Ovary (tissue), 10 donors: ENCODE measurements at places on chromosomes 7 and 10.

GRCh38 chr10:22218448-22218847 is 633 bp upstream of the EBLN1 start:
- DNase-seq, result no peak

- DNase-seq, result no peak
Measured at GRCh38 chr7:51062222-51062987, 254.2 kb downstream of the COBL start.

DNA sequence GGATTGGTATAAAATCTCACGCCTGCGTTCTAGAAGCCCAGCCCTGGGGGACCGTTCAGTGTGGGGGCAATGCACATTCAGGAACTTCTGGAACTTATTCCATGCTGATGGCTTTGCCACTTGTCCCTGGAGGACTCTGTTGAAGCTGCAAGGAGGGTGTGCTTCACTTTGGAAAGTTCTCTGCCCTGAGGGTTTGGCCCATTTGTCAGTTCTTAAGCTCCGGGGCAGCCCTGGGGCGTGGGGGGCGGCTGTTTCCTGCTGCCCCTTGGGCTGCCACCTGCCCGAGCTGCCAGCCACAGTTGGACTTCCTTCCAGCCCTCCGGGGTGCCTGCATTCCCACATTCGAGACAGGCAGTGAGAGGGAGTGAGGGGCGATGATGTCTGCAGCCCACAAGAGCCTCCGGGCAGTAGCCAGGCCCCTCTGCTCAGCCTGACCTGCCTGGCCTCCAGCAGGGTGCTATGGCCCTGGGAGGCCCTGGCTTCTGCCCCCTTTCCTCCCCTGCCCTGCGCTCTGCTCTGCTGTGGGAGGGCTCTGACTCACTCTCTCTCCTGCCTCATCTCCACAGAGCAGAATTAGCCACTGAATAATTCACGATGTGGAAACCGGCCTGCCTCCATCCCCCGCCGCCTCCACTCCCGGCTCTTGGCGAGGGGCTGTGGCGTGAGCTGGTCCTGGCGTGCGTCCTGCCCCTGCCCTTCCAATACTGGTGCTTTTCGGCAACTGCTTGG is 1.9 kb downstream of the TTYH3 start:
- DNase-seq, result peak; percentile 71

- no peak for DNase-seq
Measured at GRCh38 chr7:47335557-47336471, 246.1 kb downstream of the TNS3 start.

DNA sequence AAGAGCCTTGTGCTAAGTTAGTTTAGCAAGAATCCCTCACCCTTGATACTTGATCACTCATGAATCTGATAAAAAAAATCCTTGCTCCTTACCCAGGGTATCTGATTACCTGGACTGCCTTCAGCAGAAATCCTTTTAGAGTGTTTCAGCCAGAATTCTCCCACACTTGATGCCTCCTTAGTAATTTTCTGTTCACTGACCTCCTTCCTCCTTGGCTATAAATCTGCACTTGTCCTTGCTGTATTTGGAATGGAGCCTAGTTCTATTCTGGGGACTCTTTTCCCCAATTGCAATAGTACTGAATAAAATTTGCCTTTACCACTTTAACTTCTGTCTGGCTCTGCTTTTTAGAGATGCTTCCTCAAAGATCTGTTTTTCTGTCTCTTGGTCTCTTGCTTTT is 84.9 kb downstream of the RPS24 start:
- no peak for DNase-seq

DNA sequence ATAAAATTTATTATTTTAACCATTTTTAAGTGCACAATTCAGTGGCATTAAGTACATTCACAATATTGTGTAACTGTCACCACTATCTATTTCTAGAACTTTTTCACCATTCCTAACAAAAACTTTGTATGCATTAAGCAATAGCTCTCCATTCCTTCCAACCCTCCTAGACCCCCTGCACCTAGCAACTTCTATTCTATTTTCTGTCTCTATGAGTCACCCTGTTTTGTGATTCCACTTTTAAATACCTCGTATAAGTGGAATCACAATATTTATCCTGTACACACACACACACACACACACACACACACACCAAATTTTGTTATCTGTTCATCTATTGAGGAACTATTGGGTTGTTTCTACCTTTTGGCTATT is 89.2 kb downstream of the ARID5B start:
- no peak for DNase-seq

DNA sequence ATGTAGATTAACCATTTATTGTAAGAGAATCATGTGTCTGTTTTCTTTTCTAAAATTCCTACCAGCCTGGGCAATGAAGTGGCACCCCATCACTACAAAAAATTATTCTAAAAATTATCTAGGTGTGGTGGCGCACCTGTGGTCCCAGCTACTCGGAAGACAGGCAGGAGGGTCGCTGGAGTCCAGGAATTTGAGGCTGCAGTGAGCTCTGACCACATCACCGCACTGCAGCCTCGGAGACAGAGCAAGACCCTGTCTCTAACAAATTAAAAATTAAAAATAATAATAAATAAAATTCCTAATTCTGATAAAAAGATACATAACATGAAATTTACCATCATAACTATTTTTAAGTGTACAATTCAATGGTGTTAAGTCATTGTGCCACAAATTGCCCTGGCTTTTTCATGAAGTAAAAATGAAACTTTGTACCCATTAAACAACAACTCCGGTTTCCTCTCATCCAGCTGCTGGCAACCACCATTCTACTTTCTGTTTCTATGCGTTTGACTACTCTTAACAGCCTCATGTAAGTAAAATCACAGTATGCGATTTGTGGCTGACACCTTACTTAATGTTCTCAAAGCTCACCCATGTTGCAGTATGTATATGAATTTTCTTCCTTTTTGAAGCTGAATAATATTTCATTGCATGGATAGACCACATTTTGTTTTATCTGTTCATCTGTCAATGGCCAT is 20.6 kb upstream of the USP6NL start:
- DNase-seq, result no peak

DNA sequence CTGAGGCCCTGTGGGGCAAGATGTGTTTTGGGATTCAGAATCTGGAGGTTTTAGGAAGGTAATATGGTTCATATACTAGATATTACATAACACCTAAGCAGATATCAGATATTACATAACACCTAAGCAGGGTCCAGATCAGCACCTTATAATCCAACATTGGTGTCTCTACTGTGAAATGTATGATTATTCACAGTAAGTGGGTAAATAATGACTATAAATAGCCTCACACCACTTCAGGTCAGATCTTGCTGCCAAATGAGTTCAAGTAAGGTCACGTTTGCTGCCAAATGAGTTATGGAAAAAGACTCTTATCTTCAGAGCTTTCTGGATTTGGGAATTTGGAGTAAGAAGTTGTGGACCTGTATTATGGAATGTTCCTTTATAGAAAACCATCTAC is 14.6 kb downstream of the ADRB1 start:
- DNase-seq, result no peak

DNA sequence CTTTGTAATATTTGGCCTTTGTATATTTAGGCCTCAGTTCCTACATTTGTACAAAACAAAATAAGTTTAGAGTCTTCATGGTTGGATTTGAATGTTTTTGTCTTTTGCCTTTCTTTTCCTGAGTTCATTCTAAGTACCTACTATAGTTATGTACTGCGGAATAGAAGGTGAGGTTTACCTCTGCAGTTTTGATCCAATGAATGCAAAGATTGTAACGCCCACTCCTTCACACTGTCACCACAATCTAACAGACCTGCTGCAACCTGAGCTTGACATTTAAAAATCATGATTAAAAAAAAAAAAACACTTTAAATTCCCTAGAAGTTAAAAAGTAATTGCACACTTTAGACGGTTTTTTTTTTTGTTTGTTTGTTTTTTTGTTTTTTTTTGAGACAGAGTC is 145.0 kb downstream of the CALCR start:
- no peak for DNase-seq

DNA sequence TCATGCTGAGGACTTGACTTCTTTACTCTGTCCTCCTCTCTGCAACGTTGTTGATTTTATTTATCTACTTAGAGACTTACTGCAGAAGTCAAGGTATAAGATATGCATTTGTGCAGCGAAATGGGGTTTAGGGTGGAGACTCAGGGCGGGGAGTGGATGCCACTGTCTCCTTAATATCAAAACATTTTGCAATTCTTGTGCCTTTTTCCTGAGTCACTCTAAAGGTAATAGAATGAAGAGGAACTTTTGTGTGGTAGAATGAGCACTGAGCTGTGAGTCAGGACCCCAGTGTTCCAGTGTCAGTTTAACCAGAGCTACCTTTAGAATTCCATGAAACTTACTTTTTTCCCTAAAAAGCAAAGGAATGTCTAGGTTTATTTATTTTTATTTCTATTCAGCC is 78.2 kb downstream of the VTI1A start:
- no peak for DNase-seq

DNA sequence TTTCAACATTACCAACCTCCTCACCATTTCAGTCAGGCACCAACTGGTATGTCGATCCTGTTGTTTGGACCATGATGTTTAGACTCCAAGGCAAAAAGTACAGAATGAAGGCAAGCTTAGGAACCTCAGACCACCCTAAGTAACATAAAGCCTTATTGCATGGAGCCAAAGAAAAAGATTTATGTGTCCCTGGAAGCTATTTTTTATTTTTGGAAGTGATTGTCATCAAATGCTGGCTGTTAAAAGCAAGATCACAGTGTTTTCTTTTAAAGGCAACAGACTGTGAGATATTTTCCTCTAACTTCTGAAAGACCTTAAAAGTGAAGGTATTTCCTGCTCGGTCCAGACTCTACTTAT is 8.2 kb downstream of the ASB15 start:
- no peak for DNase-seq

DNA sequence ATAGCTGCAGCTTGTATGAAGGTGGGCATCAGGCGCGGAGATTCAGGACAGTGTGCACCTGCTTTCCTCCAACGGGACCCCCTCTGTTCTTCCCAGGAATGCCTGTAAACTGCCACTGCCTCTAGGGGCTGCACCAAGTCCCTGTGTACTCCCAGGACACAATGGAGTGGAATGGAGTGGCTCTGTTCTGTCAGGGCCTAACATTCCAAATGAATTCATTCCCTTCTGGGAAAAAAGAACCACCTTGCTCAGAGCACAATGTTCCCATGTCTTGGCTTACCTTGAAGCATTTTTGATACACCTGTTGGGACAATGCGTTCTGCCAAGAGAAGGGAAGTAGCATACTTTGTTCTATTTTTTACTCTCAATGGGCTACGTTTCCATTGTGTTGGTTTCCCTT is 339.4 kb downstream of the FRMD4A start:
- DNase-seq, result no peak

DNA sequence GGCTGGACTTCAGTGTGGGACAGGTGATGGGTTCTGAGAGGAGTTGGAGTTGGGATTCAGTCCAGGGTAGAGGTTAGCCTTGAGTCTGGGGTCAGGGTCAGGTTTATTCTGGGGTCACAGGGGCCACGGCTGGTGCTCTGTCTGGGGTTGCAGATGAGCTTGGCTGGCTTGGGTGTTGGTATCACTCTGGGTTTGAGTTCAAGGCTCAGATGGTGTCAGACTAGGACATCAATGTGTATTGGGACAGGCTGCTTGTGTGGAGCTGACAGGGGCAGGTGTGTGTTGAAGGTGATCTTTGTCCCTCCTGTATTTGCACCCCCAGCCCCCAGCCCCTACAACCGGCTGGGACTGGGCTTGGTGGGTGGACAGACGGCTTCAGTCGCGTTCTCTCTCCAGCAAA is 26.8 kb downstream of the TMEM270 start:
- no peak for DNase-seq

- no peak for DNase-seq
Measured at GRCh38 chr7:133705596-133705995, 421.5 kb upstream of the LRGUK start.

DNA sequence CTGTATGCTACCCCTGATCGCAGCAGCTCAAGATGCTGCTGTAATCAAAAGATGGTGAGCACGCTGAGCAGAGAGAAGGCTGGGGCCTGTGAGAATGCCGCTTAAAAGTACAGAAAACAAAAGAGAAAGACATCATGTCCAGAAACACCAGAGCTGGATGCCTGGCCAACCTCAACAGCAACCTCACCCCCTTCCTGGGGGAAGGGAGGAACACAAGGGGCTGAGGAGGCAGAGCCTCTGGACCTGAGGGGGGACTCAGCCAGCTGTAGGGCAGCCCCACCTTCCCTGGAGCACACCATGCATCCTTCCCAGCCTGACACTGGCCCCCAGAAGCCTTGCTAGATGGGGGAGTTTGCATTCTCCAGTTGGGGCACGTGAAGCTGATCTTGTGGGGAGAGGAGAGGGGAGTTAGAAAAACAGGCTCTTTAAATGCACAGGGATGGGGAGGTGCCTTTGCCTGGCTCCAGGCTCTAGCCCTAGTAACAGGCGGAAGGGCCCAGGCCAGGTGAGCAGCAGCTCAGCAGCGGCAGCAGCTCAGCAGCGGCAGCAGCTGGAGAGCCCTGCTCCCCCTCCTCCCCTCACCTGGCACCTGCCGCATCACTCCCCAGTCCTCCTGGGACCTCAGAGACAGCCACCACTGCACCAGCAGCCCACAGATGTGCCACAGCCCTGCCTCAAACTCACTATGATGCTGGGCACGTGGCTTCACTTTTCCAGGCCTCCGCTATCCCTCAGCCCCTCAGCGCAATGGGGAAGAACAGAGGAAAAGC is 156.3 kb downstream of the NEURL1 start:
- DNase-seq, result peak; percentile 69

GRCh38 chr7:18535810-18536415 is 40.4 kb downstream of the HDAC9 start:
- no peak for DNase-seq

- peak; percentile 96 for DNase-seq
Measured at GRCh38 chr7:76317782-76318487, 15.5 kb downstream of the HSPB1 start.

DNA sequence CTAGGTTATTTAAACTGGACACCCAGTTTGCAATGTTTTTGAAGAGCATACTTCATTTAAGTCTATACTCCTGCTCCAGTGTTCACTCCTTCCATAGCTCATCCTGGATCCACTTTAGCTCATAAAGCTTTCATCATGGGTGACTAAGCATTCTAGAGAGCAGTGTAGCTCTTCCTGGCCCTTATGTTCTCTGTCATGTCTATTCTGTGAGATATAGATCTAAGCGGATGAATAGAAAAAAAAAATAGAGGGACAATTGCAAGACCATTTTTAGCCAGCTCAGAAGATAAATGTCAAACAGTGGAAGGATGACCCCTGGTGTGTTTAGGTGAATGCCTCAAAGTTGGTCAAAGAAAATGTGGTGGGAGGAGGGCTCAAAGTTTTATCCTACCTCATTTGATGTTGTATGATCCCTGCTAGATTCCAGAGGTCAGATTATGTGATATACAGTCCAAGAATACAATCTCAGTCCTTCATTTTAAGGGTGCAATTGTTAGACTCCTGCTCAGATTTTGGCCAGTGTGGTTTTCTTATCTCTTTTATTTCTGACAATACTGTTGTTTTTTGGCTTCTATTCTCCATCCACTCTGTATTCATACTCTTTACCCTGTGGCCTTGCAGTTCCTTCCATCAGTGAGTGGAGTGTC is 7.5 kb upstream of the HECW1 start:
- DNase-seq, result no peak

GRCh38 chr7:116810267-116811116 is 51.9 kb upstream of the CAPZA2 start:
- DNase-seq, result no peak

- peak; percentile 84 for DNase-seq
Measured at GRCh38 chr10:132492323-132493025, 45.1 kb upstream of the INPP5A start.

GRCh38 chr7:113710310-113711096 is 208.3 kb downstream of the PPP1R3A start:
- DNase-seq, result peak; percentile 15
